ENCODE measurements at places on chromosomes 4 and X.

DNA sequence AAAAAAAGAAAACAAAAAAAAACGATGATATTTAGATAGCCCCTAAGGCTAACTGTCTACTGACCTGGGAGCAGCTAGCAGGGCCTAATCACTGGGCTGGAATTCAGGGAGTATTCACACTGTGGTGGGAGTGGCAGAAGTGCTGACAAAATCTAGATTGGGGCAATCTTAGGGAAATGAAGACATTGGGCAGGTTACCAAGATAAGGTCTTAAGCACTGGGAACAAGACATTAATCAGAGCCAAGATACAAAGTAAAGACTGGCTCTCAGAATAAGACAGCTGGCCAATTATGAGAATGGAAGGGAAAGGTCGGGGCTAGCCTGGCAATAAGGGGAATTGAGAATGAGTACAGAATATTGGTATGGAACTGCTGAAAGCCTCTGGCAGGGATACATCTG is 100.2 kb upstream of the GRIA3 start:
- DNase-seq: no peak

- no peak for DNase-seq
Observed at GRCh38 chr4:39636531-39637184, 2.0 kb downstream of the SMIM14 start.

DNA sequence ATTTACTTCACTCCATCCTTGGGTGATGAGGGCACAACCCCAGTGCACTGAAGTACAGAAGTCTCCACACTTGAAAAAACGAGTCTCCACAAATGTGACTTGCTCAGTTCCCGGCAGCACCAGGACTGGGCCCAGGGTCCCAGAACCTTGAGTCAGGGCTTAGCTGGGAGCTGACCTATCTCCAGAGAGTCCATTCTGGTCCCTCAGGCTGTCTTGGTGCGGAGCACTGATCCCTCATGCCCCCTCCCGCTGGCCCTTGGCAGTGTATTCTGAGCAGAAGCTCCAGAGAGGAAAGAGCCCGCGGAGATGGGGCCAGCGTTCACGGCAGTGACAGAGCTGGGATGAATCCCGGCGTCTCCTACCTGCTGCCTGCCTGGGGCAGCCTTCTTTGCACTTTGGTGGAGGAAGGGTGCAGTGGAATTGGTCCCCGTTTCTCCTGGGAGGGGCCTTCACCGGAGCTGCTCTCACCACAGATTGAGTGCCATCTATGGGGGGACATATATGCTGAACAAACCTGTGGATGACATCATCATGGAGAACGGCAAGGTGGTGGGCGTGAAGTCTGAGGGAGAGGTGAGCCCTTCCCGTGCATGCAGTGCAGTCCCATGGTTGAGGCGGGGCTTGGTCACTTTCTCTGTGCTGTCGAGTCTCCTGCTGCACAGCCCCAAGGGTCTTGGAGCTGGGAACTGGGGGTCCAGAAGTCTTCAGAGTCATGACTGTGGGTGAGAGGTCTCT is 3.2 kb upstream of the FAM50A start:
- DNase-seq: no peak

DNA sequence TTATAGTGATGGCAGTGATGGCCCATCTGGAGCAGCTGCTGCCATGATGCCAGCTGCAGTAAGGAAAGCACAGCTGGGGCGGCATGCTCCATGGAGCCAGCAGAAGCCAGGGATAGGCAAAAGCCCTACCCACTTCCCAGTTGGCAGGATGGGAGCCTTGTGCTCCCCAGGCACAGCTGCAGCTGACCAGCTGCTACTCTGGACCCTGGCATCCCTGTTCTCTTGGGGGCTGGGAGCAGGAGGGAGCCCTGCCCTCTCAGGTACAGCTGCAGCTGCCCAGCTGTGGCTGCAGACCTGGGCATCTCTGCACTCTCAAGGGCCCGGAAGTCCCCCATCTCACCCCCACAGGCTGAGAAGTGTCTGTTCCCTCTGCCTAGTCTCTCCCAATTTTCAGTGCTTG is 531.9 kb downstream of the PCDH18 start:
- no peak for DNase-seq

DNA sequence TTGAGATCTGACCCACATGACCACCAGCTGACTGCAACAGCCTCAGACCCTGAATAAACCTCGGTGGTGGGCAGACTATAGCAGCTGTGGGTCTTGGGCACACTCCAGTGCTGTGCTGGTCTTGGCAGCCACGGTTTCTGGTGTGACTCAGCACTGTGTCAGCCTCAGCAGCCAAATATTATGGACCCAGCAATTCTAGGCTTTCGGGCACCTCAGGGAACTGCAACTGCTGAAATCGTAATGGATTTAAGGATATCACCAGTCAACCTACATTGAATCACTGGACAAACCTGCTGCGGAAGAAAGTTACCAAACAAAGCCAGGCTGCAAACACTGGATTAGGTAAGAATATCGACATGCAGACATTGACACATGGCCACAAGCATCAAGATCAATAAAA is 10.5 kb upstream of the UBE2NL start:
- no peak for DNase-seq

GRCh38 chrX:52923781-52924241 is 26.7 kb downstream of the FAM156B start:
- DNase-seq: no peak
